Renal cortex interstitium (tissue), 15 donors: ENCODE measurements at places on chromosomes 1 and 21. TPM values are rescaled to one million over a fixed set of nuclear protein-coding genes. Genes with fewer than 3 reads are reported as not detected.

- DNase-seq: no peak
These were observed 15.5 kb upstream of the PADI4 start for GRCh38 chr1:17292299-17293160.

The KRTAP20-2 gene
- not detected for polyA plus RNA-seq

GRCh38 chr1:89927049-89927448 is 67.9 kb upstream of the ZNF326 start:
- no peak for DNase-seq

GRCh38 chr1:209755926-209756614 is at the start of gene TRAF3IP3:
Gene TRAF3IP3 (plus strand): TSS chr1:209756053. CDS start chr1:209760040, 3,987 bp downstream.
- DNase-seq: no peak

The TSPAN1 gene
- 51.5 TPM for polyA plus RNA-seq
